ENCODE measurements at places on chromosomes 16 and 17.

GRCh38 chr17:9644910-9645751 lies at the start of gene USP43:
Gene USP43, plus strand, starts transcription at chr17:9645517. Its CDS starts 116 bp downstream, at chr17:9645633.
- DNase-seq, result no peak

GRCh38 chr17:16474012-16474725 lies 17.8 kb downstream of the LRRC75A start:
- DNase-seq, result no peak

DNA sequence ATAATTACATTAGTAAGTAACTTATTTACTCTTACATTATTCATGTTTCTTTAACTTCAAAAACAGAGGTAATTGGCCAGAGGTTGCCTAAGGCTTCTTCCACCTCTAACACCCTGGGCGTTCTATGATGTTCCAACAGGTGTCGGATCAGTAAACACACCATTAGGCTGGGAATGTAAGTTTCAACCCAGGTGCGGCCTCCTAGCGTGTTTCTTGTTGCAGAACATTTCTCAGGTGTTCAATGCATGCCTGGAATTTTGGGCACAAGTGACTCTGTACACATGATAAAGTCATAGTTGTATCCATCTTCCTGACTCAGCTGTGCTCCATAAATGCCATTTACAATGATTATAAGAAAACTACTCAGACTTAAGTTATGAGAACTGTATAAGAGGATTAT lies 1.0 kb downstream of the KRTAP2-2 start:
- DNase-seq, result no peak

- DNase-seq, result no peak
Observed at GRCh38 chr16:30185683-30186421, 2.5 kb downstream of the CORO1A start.

DNA sequence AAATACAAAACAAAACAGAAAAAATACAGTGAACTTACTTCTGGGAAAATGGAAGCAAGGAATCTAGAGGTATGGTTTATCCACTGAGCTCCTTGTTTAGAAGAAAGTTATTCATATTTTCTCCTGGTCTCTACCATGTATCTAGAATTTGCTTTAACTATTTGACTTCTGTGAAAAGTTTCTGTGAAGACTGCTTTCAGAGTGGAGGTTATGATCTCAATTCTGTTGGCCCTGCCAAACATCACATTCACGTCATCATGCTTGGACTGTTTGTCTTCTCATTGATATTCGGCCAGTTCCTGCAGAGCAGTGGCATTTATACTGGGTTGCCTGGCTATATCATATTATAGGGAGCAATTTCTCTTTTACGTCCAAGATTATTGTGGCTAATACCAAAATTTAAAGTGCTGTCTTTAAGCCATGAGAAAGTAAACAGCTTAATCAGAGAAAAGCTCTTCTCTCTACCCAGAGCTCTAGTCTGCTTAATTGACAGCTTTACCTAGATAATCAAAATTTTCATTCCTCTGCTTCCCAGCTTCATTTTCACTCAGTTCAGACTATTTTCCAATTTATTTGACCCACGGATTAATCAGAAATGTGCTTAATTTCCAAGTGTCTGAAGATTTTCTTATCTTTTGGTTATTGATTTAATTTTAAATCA lies at the start of gene ABCA8:
ABCA8 (minus strand) TSS at position 212 of the 661 bp plus-strand sequence. CDS start 13,358 bp downstream, outside the sequence.
- DNase-seq, result no peak

DNA sequence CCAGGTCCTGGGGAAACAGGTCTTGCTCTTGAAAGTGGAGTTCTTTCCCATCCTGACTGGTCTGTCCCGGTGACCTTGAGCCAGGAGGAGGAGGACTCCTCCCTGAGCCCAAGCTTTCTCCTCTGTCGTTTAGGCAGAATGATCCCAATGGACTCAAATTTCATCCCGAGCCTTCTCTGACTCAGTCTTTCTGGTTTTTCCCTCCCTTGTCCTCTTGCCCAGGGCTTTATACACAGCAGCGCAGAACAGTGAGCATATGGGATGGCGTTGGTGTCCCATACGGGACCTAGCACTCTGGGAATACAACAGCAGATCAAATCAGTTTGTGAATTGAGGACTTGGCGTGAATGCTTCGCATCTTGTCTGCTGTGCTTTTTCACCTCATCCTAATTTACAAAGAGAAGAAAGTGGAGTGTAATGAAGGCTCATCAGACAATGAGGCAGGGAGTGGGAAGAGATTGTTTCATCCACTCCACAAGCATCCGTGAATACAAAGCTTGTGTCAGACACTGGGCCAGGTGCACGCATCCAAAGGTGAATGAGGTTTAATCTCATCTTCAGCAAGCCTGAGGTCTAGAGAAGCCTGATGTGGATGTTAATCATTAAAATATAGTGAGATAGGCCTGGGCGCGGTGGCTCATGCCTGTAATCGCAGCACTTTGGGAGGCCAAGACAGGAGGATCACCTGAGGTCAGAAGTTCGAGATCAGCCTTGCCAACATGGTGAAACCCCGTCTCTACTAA lies 1.1 kb upstream of the XYLT1 start:
- no peak for DNase-seq

DNA sequence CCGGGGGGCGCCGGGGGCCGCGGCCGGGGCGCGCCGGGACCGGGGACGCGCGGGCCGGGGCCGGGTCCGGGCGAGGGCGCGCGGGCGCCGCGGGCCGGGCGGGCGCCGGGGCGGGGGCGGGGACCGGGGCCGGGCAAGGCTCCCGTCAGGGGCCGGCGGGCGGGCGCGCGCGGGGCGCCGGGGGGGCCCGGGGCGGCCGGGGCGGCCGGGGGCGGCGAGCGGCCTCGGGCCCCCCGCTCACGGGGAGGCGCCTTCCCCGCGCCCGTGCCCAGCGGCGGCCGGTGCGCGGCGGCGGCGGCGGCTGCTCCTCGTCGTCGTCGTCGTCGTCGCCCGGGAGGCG lies 563 bp downstream of the ZCCHC14 start:
- DNase-seq, result no peak
